Anterior cingulate cortex (tissue), 58 donors: ENCODE measurements at places on chromosomes 11 and 22.

DNA sequence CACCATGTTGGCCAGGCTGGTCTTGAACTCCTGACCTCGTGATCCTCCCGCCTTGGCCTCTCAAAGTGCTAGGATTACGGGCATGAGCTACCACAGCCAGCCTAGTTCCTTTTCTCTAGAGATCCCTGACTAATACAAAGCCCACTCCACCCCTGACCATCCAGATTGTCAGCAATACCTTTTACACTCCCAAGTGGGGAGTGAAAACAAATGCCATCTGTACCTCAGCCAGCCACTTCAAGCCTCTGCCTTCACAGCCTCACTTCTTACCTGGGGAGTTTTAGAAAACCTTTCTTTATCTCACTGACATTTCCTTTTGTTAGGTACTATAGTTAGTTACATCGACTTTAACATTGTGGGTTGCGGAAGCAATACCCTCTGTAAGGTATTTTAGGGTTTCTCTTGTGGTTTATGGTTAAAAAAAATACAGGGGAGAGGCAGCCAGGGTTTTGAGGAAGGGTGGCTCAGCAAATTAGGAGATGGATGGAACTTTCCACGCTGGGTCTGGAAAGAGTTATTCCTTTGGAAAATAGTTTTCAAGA is 8.9 kb downstream of the TOM1 start:
- DNase-seq, result no peak

DNA sequence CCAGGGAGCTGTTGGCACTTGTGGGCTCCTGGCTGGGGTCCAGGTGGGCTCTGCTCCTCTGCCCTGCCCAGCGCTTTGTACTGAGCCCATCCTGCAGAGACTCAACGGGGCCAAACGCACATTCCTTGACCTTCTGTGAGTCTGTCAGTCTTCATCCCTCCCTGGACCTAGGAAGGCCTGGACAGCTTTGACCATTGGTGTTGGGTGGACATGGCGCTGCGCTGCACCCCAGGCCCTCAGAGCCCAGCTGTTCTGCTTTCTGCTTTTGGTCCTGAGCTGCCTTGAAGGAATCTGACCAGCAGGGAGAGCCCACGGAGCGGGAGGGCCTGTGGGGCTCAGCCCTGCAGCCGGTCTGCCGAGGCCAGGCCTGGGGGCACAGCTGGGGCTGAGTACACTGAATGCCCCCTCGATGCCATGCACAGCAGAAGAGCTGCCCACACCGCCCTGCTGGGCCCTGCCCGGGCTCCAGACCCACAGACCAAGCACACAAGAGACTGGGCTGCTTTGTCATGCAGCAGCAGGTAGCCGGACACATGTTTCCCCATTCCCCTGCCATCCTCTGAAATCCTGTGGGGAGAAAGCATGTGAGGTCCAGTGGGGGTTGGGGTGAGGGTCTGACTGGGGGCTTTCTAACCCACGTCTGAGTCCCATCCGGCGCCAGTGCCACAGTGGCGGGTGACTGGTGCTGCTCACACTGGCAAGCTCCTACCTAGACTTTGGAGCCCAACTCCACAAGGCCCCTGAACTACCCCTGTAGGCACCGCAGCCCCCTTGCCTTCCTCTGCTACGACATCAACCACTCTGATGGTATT is 24.1 kb upstream of the CCDC188 start:
- DNase-seq, result no peak

GRCh38 chr11:92443199-92443598 is 218.6 kb downstream of the FAT3 start:
- DNase-seq, result no peak

DNA sequence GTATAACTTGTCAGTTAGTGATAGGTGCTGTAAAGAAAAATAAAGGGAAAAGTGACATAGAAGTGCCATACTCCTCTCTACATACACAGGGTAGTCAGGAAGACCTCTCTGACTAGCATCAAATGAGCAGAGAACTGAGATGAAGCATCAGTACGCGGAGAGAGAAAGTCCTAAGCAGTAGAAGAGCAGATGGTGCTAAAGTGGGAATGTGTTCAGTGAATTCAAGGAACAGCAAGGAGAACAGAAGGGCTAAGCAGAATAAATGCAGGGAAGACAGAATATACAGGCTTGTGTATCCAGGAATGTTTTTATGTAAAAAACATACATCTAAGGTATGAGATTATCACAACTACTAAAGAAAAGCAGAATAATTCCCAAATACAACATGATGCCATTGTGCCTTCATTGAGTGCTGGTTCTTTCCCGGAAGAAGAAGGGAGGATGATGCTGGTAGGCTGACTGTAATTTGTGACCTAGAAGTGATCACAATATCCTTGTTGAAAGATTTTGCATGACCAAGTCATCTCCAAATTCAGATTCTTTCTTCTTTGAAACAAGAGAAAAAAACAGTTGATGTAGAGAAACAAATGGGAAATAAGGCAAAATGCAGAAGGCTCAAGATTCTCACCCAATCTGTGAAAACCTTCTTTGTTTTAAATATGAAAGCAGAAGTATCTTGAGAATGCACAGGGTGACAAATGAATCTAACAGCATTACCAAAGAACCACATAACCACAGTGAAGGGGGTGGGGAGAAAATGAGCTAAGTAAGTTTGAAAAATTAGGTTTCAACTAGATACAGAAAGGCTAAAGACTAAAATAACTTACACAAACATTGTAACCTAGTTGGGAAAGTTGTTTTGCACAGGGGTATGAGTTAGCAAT is 20.5 kb downstream of the MRE11 start:
- no peak for DNase-seq

DNA sequence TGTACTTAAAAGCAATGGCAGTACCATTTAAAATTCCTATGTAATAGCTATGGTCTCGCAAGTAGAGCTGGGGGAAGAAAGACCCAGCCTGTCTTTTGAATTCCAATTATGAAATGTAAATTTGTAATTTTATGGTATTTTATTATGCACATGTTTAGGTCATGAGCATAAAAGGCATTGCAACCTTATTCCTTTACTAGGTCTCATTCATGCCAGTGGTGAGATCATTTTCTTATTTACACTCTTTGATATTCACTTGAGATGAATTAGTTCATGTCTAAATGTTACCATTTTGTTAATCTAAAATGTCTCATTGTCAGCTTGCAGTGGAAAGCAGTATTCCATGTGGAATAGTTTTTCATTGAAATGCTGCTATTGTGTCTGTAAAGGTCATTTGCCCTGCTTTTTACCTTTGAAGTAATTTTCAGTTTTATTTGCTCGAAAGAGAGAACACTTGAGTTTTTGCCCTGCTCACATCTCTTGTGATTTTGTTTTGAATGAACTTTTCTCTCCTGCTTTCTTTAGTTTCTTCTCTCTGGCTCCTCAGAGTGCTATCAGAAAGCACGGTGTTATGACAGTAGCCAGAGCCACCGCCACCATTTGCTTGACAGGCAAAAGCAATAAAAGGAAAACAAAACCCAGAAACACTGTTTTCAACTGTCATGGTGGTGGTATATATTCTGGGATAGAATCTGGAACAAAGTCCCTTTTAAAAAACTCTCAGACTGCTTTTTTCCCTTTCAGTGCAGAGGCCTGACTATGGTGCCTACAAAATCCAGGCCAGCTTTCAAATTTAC is 37.2 kb upstream of the RAG2 start:
- no peak for DNase-seq

DNA sequence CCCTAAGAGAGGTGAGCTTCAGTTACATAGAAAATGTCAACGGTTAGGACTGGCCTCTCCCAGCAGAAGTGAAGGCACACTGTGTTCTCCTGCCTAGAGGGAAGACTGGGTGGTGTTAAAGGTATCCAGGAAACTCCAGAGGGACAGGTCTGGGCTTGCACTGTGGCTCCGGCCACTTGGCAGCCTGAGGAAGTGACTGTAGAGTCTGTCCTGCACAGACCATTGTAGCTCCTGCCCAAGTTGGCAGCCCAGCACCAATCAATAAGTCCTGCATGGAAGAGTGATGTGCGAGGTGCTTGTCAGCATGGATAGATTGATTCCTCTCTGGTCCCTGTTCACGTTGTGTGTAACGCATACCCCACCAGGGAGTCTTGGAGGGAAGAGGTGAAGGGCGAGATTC is 284.8 kb downstream of the TENM4 start:
- no peak for DNase-seq

DNA sequence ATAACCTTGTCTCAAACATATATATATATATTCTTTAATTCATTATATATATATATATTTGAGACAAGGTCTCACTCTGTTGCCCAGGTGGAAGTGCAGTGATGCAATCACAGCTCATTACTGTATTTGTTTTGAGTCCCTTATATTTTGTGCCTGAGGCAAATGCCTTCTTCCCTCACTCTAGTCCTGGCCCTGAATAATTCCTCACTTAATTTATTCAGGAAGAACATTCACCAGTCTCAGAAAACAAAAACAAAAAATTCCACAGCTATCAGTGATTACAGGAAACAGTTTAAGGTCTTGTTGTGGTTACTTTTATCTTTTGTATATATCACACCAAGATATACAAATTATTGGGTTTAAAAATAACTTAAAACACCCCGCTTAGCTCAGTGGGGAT is 155.7 kb downstream of the CWF19L2 start:
- no peak for DNase-seq

GRCh38 chr22:47060718-47061117 is 298.3 kb downstream of the TBC1D22A start:
- DNase-seq, result no peak
